Fibroblast of mammary gland (primary cell): ENCODE measurements at places on chromosomes 3 and 15.

GRCh38 chr3:171132873-171133272 is 106.4 kb upstream of the SLC2A2 start:
- DNase-seq: peak; percentile 93

DNA sequence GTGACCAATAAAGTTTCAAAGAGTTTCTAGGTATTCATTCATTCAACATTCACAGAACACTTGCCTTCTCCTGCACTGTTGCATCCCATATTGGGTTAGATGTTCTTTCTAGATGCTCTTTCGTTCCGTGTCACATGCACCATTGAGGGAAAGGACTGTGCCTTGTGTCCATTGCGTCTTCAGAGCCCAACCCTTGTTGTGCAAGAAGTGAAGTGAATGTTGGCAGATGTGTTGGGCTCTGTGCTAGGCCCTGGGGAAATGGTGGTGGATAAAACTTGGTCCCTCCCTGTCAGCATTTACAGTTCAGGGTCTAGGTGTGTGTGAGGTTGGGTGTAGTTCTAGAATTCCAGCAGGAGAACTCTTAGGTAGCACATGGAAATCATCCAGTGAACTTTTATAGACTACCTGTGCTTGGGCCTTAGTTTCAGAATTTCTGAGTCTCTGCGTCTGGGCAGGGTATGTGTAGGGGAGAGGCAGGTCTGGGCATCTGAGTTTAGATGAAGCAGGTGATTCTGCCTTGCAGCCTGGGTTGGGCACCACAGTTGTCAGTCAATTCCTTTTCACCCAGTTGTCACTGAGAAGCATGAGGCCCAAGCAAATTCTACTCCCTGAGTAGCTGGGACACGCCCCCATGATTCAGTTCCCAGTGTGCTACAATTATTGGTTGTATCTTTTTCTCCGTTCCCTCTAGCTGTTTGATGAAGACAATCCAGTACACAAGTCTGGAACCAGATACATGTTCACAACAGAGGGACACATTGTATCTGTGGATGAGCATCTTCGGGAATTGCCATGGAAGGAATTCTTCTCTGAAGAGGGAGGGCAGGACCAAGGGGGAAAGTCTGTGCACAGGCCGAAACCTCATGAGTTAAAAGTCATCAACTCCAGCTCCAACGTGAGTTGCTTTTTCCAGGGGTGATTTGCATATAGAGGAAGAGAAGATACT is 25.4 kb downstream of the EDEM1 start:
- DNase-seq: no peak

- DNase-seq: no peak
These were observed 9.4 kb downstream of the RPLP1 start for GRCh38 chr15:69462030-69462492.

DNA sequence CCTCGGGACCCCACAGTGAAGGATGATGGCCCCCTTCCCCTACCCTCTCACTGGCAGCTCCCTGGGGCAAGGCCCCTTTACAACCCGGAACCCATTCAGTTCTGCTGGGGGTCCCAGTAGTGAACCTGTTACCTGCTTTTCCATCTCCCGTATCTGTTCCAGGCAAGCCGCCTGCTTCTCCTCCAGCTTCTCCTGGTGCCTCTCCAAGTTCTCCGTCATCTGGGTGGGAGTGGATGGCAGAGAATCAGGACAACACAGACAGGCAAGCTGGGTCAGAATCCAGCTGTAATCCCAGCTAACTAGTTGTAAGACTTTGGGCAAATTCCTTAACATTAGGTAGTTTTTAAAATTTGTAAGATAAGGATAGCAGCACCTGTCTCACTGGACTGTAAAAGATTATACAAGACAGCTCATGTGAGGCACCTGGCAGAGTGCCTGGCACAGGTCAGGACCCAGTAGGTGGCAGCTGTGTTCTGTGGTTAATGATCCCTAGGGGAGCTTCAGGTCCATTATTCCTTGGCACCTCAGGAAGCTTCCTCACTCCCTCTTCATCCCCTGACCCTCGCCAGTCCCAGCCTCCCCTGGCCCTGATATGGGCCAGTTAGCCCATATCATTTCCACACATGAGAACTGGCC is 6.4 kb upstream of the ANKRD63 start:
- no peak for DNase-seq

DNA sequence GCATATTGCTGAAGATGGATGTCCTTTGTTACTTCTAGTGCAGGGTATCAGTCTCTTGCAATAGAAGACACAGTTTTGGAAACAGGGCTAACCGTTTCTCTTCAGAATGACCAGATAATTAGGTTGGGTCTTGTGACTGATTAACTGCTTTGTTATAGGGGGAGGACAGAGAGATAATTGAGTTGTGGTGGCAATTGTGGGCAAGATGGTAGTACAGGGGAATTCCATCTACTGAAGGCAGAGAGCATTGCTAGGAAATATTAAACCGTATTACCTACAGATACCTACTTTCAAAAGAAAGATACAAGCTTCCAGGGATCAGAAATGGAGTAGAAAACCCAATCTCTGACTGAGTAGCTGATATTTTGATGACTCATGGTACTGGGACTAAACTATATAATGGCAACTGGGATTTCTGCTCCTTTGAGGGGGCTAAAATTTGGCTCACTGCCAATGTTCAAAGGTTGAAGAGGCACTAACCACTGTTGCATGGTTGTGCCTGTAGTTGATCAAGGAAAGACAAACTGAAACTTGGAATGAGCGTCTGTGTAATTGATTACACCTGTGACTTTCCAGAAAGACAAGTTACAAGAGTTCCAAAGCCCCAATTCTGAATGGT is 4.2 kb downstream of the PRR23B start:
- peak; percentile 3 for DNase-seq

DNA sequence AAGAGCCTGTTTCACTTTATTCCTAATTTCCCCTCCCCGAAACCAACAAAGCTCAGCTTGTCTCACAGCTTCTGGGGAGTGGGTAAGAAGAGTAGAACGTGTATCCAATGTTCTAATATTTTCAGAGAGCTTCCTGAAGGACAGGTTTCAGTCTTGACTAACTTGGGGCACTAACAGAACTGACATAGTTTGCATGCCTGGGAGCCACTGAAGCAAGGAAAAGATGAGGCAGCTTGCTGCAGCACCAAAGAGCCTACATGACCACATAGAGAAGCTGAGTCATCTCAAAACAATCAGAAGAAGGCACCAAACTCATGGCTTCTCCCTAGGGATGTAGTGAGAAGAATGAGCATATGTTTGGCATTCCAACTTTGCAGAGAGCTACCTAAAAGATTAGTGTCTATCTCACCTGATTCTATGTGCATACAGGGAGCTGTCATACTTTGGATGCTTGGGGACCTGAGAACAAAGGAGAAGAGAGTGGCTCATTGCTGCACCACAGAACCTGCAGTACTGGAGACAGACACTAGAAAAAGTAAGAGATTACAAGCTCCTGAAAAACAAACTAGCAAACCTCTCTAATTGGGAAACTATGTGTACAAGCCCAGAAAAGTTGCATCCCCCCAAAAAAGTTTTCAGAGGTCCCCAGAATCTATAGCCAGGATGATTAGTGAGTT is 86.9 kb downstream of the DCLK3 start:
- DNase-seq: peak; percentile 92

GRCh38 chr15:61138156-61138555 is 90.9 kb downstream of the RORA start:
- peak; percentile 80 for DNase-seq

DNA sequence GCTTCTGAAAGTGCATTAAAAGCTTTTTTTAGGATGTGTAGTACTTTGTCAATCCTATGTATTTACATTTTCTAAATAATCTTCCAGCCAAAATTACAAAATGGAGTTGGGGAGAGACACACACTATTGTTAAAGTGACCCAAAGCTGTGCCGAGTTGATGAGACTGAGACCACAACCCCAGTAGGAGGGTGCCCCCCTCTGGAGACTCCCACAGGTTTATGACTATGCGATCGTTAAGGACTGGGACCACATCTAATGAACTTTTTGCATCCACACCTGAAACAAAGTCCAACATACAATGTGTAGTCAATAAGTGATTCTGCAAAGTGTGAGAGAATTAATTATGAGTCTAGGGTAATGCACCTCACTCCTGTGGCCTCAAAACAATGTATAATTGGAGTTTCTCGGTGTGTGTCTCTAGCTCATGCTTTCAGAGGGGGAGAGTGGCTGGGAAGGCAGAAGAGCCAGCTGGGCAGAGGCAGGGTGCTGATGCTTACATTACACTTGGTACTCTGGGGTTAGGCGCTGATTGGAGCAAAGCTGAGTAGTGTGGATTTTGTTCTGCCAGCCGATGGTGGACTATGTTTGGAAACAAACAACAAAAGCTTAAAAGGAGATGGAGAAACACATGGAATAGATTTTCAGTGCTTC is 102.8 kb downstream of the KCNH8 start:
- DNase-seq: no peak

DNA sequence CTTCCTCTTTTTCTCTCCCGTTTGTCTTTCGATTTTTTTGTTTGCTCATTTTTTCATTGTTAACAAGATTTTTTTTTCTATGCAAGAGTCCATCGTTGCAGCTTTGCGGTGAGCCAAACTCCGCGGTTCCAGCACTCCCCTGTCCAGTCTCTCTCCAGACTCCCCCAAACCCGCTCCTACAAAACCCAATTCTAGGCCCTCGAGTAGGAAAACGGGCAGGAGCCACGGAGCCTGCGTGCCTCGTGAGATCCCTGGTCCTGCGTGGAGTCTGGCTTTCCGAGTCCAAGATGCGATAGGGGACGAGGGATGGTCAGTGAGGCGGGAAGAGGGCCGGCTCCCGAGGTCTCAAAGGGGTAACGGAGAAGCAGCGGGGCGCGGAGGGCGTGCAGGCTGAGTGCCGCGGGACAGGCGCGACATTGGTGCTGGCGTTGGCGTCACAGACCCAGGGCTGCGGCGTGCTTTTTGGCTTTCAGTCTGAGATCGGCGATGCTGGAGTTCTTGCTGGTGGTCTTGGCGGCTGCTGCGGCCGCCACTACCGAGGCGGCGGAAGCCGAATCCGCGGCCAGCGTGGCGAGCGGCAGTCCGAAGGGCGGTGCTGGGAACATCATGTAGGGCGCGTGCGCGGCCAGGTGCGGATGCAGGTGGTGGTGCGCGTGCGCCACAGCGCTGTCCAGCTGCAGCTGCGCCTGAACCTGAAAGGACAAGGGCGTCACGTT is 8.5 kb downstream of the SHOX2 start:
- no peak for DNase-seq

DNA sequence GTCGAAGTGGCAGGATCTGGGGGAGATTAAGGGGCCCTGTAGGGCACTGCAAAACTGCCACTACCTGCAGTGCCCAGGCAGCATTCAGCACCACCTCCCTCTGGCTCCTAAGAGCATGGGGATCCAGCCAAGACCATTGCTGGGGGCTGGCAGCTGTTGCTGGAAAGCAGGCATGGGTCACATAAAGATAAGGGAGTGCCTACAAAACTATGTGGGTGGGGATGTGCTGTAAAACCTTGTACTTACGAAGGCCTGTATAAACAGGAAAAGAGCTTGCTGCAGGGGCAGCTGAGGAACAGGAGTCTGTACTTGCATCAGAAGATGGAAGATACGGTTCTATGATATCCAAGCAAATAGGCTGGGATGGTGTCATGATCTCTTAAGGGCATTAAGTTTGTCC is 27.1 kb downstream of the IL20RB start:
- no peak for DNase-seq

DNA sequence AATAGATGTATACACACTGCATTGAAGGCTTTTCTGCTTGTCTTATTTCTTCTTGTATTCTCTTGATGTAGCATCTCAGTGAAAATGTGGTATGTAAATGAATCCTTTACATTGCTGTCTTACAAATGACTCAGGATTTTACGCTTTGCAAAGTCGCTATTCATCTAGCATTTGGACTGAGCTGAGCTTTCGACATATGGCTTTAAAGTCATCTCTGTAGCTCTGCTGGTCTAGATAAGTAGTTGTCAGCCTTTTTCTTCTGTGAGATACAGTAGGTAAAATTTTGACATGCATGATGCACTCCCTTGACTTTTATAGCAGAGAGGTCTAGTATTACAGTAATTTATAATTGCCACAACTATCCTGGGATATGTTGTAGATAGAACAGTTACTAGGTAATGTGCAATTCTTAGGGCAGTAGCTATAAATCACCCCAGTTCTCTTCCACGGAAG is 16.8 kb downstream of the MEF2A start:
- DNase-seq: no peak
